Aorta (tissue), 5 donors: ENCODE measurements at places on chromosomes 2 and 18. TPM values are rescaled to one million over a fixed set of nuclear protein-coding genes. Genes with fewer than 3 reads are reported as not detected.

DNA sequence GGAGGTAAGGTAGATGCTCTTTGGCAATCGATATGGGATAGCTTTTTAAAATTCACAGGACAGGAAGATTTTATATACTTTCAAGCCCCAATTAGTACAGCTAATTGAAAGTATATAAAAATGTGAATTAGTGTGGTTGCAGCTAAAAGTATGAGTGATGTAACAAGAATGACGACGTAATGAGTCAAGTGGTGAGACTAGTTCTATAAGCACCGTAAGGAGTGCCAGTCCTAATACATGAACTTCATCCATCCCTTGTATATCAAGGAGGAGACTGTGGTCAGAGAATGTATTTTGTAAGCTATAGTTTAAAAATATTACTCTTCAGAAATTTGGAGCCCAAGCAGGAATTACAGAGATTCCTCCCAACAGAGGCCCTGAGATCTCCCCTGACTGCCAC is 25.8 kb downstream of the DNAJC27 start:
- DNase-seq, result no peak

DNA sequence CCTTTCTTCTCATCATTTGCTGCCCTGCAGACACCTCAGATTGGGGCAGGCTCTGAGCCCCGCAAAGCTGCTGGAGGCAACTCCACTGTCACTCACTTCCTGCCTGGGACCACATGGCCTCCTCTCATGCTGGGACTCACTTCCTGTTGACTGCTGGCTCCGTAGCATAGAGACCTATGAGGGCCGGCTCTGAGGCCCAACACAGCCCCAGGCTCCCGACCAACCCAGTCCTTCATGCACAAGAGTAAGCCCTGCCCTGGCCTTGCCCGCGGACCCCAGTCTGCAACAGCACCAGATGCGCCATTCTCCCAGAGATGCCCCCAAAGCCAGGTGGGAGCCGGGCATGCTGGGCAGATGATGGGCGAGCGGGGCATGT is 55.7 kb downstream of the DNMT3A start:
- DNase-seq, result peak; percentile 75

DNA sequence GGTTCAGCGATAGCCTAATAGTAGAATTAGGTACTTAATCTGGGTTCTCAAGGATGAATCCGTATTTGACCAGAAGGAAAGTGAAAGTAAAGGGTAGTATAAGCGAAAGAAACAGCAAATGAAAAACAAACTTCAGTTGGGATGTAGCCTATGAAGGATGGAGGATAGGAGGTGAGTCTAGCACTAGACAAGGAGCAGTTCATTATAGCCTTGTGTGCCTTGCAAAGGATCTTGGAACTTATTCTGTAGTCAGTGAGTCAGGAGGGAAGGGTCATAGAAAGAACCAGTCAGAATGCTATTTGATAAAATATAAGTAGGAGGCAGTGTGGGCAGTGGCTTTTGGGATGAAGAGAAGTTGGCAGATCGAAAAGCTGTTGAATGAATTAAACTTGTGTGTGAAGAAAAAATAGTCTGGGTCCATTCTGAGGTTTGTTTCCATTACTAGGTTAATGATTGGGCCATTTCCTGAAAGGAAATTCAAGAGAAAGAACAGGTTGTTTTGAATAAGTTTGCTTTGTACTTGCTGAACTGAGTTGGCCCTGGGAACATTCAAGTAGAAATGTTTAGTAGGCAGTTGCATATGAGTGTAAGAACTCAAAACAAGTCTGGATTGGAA is 48.5 kb downstream of the ANKRD12 start:
- no peak for DNase-seq

DNA sequence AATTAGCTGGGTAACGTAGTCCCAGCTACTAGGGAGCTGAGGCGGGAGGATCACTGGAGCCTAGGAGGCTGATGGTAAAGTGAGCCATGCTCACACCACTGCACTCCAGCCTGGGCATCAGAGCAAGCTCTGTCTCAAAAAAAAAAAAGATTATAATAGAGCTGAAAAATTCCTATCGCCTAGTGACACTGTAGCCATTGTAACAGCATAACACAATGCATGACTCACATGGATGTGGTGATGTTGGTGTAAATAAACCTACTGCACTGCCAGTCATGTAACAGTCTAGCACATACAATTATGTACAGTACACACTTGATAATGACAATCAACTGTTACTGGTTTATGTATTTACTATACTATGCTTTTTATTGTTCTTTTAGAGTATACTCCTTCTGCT is 39.6 kb downstream of the MGAT4A start:
- DNase-seq, result no peak

DNA sequence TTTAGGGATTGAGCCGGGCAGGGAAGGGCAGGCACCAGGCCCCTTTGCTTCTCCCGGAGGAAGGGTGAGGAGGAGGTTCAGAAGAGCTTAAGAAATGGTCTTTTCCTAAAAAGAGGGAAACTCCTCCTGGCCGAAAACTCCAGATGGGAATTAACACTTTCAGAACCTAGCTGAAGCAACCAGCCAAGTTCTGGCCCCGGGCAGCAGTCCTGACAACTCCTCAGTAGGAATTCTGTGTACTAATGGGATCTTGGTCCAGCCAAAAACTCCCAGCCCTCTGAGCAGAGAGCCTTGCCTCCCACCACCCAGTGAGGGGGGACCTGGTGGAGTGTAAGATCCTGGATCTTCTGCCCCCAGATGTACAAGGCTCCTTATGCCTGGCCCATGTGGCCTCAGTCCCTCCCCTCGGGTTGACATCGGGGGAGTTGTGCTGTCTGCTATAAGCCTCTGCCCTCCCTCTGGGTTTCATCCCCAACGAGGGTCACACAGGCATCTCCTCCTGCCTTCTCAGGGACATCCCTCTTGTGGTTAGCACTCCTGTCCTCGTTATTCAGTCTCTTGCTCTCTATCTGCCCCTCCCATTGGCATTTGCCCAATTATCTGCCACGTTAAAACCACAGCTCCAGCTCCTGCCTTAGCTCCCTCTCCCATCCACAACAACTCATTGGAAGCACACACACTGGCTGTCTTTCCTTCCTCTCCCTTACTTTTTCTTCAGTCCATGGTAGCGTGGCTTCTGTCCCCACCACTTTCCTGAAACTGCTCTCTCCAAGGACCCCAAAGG is 184.6 kb downstream of the CYP26B1 start:
- no peak for DNase-seq

DNA sequence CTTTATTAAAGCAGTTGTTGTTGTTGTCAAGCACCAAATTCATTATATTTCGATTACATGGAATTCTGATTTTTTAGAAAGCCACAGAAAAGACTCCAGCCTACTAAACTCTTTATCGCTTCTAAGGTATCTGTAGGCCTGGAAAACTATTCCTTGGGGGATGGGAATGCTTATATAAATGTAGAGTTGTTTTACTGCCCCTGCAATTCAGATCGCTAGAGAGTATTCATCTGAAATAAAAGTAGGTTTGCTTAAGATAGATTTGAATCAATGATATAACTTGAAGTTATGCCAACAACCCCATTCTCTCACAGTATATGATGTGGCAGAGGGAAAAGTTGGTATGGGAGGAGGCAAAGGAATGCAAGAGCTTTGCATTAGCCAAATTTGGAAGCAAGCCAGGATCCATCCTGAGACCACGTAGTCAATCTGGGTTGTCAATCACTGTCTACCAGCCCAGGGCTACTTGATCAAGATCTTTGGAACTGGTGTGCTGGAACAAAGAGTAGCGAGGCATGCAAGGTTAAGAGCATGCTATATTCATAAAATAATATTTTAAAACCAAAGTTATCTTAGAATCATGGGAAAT is 95.9 kb downstream of the LYPD6B start:
- no peak for DNase-seq

- no peak for DNase-seq
These were observed 74.1 kb downstream of the SCG2 start for GRCh38 chr2:223528036-223528435.

- DNase-seq, result no peak
These were observed 285.9 kb downstream of the RNF144A start for GRCh38 chr2:7203056-7203467.

GRCh38 chr2:135875491-135876065 is 665 bp downstream of the MCM6 start:
- peak; percentile 68 for DNase-seq

GRCh38 chr2:62774555-62775366 is 69.2 kb downstream of the EHBP1 start:
- DNase-seq, result no peak

TTR gene
- total RNA-seq, result not detected
